ENCODE measurements at places on chromosomes 2 and 18. TPM values are rescaled to one million over a fixed set of nuclear protein-coding genes. Genes with fewer than 3 reads are reported as not detected.

DNA sequence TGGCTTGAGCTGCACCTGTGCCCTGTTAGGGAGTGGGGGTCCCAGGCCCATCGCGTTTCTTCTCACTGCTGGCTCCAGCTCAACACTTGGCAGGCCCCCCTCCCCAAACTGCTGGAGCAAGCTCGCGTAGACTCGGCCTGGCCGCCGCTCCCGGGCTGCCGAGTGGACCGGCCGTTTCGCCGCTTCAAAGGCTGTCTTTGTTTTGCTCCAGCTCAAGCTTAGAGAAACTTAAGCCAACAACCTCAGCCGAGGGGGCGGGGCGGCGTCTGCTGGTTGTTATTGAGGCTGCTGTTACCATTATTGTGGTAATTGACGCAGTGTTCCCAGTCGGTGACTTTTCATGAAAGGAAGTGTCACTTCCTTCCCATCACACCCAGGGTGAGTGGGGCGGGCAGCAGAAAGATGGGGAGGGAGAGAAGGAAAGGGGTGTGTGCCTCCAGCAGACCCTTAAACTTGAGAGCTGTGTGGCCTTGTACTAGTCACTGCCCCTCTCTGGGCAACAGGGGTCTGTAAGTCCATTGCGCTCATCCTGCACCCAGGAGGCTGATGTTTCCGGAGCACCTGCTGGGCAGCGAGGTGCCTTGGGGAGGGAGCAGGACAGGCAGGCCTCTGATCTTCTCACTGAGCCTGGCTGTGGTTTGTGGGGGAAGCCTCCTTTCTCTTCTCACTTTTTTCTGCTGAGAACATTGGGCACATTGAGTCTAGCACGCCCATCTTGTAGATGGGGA, 2.1 kb downstream of the ARID5A start:
- peak; percentile 62 for DNase-seq

Gene VWA3B
- total RNA-seq, result 0.33 TPM

DNA sequence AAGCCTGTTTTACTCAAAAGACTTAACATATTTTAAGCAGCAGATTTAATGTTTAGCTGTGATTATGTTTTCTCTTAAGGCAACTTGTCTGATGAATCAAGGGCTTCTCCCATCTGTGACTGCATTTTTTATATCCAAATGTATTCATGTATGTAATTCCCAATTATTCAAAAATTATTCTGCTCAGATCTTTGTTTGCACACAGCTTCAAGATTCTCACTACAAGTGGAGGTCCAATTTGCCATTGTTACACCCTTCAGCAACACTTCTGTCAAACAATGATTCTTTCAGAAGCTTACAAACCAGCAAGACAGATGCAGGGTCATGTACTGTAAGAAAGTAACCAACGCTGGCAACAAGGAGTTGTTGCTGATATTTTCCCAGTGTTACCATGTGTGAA, 5.9 kb upstream of the LRPPRC start:
- no peak for DNase-seq

DNA sequence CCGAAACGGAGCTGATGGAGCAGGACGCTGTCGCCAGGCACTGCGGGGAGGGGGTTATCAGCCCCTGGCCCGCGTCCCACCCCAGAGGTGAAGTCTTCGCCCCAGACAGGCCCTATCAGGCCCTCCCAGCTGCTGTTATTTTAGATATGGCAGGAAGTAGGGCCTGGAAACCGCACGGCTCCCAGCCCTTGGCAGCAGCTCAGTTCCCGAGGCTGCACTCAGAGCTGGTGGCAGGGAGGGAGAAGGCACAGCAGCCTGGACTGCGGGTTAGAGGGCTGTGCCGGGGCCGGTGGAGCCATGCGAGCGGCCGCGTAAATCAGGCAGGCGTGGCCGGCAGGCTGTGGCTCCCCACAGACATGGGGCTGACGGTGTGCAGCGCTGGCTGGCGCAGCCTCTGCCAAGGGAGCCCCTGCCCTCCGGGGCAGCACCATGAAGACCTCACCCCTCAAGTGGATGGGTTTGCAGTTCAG, 111.4 kb downstream of the NFATC1 start:
- DNase-seq, result peak; percentile 68

- DNase-seq, result peak; percentile 19
Observed at GRCh38 chr2:54899576-54900200, 150.6 kb downstream of the RTN4 start.

DNA sequence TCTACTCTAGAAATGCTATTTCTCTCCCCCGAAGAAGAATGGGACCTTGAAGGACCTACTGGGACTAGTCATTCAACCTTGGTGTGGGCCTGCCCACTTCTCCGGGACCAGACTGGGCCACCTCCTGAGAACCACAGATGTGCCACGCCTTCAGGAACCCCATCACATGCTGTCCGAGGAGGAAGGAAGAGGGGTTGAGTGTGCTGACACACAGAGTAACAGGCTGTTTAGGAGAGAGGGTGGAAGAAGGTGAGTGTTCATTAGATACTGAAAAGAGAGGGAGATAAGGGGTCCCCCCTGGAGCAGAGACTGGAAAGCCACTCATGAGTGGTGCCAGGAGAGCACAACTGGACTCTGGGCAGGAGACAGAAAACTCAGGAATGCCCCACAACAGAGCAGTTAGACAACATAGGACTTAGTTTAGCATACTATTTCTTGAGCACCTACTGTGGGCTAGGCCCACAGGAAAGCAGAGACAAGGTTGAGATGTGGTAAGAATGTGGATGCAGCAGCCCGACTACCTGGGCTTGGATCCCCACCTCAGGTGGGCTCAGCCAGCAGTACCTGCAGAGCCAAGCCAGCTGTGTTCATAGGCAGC, 286.4 kb upstream of the NCKAP5 start:
- no peak for DNase-seq

DNA sequence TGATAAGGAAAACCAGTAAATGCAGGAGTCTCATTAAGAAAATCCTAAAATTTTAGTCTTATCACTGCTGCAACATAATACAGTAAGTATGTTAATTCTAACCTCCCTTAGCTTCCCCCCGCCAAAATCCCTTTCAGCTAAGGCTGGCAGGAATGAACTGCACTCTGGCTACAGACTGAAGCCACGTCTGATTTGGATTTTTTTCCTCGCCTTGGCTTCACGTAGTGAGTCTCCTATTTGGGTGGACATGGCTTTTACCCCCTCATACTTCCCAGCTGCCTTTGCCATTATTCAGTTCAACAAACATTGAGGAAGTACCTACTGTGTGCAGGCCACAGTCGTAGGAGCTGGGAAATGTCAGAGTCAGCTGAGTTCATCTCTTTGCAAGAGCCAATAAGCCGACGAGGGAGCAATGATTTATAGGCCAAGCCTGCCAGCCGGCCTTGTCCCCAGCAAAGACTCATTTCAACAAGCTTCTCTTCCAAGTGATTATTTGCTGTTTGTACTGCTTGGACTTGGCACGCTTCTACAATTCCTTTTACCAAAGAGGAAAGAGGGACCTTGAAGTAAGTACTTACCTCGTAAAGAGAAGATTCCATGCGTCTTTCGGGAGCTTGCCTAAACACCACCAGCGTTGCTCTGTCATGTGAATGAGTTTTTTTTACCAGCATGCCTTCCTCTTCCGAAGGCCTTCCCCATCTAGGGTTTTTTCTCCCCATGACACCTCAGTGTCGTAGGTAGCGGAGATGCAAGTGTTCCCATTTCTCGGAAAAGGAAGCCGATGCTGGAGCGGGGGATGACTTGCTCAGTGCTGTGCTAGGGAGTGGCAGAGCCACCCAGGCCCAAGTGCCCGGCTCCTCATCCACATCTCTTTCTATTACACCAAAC, 138.6 kb downstream of the KLHL29 start:
- peak; percentile 88 for DNase-seq

DNA sequence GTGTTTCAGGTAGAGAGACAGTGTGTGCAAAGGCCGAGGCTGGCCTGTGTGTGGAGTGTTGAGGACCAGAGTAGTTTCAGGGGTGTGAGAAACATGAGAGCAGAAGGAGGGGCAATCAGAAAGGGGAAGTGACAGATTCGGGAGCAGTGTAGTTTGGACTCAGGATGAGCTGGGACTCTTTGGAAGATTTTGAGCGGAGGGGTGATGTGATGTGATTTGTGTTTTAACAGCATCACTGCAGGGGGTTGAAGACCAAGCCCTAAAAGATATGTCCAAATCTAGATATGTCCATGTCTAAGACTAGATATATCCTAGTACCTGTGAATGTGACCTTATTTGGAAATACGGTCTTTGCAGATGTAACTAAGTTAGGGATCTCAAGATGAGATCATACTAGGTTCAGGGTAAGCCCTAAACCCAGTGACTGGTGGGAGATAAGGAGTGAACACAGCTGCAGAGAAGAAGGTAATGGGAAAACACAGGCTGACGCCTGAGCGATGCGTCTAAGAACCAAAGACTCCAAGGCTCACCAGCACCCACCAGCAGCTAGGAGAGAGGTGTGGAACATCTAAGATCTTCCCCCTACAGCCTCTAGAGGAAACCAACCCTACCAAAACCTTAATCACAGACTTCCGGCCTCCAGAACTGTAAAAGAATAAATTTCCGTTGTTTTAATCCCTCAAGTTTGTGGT, 38.5 kb upstream of the MYO3B start:
- DNase-seq, result no peak

Gene NYAP2
- not detected for total RNA-seq

Gene SNORC
- total RNA-seq, result 1.0 TPM

Gene REG3G
- 150 TPM for total RNA-seq

DNA sequence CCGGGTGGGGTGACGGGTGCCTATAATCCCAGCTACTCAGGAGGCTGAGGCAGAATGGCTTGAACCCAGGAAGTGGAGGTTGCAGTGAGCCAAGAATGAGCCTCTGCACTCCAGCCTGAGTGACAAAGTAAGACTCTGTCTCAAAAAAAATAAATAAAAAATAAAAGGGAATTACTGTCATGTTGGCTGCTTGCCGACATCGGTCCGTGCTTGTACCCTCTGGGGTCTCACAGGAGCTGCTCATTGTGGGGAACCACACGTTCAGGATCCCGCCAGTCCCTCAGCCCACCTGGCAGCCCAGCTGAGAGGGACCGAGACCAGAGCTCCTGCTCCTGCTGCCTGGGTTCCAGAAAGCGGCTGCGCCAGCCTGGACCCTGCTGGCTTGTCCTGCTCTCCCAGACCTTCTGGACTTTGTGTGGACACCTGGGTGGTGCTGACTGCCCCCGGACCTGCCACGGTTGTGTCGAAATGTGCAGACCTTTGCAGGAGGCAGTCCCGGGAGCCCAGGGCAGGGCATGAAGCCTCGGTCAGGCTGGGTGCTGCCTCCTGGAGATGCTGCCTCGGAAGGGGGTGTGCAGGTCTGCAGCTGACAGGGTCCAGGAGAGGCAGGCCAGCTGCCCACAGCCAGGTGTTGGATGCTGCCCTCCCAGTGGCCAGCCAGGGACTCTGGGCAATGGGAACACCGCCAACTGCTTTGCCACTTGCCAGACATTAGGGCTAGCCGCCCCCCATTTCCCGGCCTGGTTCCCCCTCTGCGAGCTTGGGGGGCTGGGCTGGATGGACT, 16.4 kb downstream of the KLF11 start:
- DNase-seq, result no peak

DNA sequence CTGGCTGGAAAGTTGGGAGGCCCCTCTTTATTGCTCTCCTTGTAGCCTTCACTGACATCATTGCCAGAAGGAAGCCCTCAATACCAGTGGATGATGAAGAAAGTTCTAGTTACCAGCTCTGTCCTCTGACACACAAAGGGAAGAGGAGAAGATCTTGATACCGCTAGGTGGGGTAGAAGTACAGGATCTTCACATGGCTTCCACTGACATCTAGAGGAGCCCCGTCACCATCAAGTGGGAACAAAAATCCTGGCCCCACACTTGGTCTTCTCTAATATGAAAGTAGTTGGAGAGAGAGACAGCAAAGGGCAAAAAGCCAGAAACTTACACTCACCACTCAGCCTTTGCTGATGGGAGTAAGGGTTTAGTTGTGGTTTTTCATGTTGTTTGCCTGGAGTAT, 12.4 kb downstream of the XIRP2 start:
- no peak for DNase-seq

Gene MATN3
- 0.72 TPM for total RNA-seq

Gene LHCGR
- total RNA-seq, result 0.65 TPM

Gene RBKS
- total RNA-seq, result 54.4 TPM

GRCh38 chr2:25229279-25230197, 61.2 kb upstream of the POMC start:
- peak; percentile 65 for DNase-seq

Gene BMPR2
- total RNA-seq, result 83.2 TPM

DNA sequence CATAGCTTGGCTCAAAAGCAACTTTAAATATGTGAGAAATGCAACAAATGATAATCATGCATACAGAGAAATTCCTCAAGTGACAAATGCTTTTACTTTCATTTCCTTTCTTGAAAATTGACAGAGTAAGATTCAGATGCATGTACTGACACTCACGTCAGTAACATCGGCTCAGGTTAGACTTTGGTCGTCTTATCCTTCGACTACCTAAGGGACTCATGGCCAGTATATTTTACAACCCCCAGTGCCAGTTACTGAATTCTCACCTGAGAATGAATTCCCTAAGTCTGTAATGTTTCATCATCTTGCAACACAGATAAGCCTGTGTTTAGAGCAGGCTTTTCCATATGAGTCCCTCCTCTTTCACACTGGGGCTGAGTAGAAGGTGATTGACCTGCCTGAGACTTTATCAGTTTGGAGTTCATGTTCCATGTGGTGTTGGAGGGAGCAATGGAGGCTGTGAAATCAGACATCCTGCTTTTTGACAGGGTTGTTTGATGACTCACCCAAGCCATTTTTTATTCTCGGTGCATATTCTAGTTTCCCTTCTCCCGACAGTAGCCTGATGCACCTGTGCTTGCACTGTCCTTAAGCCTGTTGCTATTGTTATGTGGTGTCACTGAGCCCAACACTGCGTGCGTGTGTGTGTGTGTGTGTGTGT, 30.5 kb upstream of the ATP8B1 start:
- DNase-seq, result no peak

- no peak for DNase-seq
Observed at GRCh38 chr2:149145314-149146295, 107.1 kb downstream of the LYPD6B start.

Gene TMX3
- total RNA-seq, result 46.6 TPM

Gene ZBTB14
- 8.2 TPM for total RNA-seq

DNA sequence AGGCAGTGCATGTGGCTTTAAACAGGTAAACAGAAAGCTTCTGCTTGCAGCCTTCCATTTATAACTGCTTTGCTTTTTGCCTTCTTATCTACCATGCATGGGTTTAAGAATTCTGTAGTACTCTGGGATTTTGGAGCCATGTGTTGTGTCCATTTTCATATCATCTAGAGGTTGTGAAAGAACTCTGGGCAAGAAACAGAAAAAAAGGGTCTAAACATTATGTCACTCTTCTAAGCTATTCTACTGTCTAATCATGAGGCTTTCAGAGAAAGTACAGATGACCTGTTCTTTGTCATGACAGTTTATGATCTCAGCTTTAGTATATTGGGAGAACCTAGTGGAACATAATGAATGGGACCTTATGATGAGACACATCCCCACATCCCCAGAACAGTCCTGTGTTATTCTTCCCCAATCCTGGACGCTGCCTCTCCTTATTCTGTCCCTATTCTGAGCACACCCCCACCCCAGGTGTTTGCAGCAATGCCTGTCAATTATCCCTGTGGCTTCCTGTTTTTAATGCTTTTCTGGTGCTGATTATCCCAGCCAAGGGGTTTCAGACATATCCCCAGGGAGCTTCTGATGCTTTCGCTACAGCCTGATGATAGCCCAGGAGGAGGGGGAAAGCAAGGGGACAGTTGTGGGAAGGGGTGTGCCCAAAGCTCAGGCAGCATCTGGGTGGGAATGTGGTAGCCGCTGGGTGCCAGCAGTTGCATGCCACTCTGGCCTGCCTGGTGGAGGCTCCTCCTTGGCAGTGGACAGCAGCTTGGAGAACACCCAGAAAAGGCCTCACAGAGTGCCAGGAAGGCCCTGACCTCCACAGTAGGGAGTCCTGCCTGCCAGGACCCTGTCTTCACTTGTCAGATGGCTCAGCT, 169.5 kb upstream of the MAP3K20 start:
- peak; percentile 54 for DNase-seq

Gene ZCCHC2
- 53.3 TPM for total RNA-seq

- no peak for DNase-seq
Observed at GRCh38 chr18:68060871-68061270, 544.4 kb upstream of the DSEL start.
